ENCODE measurements at places on chromosomes 7 and 10.

DNA sequence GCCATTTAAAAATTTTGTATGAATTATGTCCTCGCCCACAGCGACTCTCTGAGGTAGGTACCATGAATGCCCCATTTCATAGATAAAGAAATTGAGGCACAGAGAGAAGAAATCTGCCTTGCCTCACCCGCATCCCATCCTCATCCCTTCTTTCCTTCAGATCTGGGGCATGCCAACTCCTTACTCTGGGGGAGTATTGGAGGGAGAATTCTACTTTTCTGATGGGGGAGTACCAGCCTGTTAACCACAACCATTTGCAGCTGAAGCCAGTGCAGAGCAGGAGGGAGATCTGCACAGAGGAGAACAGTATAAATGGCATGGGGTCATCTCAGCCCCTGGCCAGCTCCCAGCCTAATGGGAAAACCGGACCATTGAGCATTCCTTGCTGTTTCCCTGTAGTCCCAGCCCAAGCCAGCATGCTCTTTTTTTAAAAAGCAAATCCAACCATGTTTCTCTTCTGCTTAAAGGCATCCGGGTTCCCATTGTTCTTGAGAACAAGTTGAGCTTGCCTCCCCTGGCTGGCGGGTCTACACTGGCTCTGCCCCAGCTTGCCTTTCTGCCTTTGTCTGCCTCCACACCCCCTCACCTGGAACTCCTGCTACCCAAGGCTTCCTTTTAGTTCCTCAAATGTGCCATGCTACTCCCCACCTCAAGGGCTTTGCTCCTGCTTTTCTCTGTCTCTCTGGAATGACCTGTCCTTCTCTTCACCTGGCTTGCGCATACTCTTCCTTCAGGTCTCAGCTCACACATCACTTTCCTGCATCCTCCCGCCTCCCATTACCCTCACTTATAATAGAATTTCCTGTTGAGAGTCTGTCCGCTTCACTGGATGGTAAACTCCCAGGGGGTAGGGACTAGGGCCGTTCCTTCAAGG lies 8.8 kb upstream of the ZNF503 start:
- no peak for DNase-seq

- no peak for DNase-seq
These were observed 106.4 kb upstream of the ARID5B start for GRCh38 chr10:61795147-61795546.

DNA sequence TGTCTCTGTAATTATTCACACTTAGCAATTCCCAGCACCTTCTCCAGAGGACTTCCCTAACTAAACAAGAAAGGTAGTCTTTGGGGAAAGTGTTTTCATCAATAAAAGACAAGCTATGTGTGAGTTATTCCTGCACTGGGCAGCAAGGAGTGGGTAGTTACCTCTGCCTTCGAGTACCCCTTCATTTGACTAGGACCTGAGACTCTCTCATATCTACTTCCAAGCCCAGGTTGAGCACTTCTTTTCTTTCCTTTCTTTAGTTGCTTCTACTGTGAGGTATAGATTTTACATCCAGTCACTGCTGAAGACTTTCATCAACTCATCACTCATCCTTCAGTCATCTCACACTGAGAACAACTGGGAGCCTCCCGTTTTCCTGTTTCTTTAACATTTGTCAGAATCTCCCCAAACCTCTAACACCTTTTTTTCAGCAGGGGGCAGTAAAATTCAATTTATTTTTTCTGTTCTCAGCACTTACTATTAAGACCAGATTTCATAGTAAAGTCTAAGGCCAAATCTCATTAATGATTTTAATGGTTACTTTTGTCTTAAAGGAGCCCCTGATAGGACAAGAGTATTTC lies 80.1 kb upstream of the PRSS1 start:
- peak; percentile 15 for DNase-seq

- no peak for DNase-seq
These were observed 19.9 kb downstream of the MACC1 start for GRCh38 chr7:20197125-20197748.

DNA sequence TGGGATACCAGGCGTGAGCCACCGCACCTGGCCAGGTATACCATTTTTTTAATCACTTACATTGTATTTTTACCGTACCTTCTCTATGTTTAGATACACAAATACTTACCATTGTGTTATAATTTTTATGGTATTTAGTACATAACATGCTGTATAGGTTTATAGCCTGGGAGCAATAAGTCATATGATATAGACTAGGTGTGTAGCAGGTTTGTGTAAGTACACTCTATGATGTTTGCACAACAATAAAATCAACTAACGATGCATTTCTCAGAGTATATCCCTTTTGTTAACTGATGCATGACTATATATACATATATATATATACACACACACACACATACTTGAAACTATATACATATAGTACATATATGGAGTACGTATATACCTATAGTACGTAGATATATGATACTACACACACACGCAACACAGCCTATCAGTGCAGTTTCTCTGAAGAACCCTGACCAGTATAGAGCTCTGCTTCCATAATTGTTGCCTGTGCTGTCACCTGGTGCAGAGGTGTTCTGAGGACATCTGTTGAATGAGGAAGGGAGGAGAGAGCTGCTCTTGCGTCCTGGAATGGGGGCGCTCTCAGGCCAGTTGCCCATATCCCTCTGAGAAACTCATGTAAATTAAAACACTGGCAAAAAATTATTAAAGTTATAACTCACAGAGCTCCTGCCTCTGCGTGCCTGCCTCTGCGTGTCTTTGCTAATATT lies 315.3 kb downstream of the FGFR2 start:
- DNase-seq: no peak

GRCh38 chr10:103616705-103617601 lies 123.4 kb downstream of the NEURL1 start:
- DNase-seq: no peak

- DNase-seq: no peak
These were observed 192.4 kb upstream of the CDCA7L start for GRCh38 chr7:22138106-22138505.

DNA sequence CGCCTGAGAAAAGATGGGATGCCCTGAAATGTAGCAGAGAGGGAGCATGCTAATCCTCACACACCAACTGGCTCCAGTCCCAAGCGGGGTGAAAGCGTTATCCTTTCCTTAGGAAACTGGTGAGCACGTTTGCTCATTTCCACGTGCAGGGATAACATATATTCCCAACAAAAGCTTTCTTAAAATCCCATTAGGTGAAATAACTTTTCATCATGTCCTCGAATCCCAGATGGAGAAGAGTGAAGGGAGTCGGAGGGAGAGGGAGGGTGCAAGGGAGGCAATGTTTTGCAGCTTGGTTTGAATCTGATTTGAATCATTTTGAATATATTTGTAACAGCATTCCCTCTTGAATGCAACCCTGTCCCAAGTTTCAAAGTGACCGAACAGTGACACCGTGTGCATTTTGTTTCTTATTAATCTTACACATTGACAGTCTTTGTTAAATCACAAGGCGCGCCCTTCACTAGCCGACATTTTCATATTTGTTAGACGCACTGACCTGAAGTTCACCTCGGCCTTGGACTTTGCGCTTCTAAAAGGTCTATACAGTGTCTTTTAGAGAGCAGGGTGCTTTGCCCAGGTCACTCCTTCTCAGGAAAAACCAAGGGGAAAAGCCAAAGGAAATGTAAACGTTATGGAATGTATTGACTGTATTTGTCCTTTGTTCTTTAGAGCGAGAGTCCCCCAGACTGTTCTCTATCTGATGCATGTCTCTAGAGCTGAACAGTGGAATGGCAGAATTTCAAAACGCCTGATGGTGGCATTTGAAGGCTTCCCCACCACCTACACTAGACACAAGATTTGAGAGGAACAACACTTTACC lies 3.1 kb upstream of the HOXA4 start:
- DNase-seq: no peak

- no peak for DNase-seq
These were observed 555.0 kb downstream of the INHBA start for GRCh38 chr7:41147606-41148485.

DNA sequence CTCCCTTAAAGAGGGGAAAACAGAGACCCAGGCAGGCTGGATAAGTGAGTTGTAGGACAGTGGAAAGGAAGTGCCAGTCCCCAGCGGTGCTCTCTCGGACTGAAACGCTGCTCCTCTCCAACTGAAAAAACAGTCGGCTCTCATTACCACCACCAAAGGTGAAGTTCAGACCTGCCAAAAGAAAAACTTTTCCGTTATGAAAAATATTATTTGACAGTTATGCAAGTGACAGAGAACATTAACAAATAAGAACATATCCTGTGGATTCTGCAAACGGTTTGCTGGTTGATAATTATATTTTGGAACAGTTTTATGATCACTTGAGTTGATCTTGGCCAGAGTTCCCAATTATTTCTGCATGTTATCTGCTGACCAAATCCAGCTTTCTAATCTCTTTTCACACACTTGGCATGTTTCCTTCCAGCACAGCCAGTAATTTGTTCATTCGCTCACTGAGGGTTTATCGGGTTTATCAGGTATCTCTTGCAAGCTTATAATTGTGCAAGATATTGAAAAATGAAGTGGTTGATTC lies 82.6 kb downstream of the PTPRE start:
- DNase-seq: no peak

DNA sequence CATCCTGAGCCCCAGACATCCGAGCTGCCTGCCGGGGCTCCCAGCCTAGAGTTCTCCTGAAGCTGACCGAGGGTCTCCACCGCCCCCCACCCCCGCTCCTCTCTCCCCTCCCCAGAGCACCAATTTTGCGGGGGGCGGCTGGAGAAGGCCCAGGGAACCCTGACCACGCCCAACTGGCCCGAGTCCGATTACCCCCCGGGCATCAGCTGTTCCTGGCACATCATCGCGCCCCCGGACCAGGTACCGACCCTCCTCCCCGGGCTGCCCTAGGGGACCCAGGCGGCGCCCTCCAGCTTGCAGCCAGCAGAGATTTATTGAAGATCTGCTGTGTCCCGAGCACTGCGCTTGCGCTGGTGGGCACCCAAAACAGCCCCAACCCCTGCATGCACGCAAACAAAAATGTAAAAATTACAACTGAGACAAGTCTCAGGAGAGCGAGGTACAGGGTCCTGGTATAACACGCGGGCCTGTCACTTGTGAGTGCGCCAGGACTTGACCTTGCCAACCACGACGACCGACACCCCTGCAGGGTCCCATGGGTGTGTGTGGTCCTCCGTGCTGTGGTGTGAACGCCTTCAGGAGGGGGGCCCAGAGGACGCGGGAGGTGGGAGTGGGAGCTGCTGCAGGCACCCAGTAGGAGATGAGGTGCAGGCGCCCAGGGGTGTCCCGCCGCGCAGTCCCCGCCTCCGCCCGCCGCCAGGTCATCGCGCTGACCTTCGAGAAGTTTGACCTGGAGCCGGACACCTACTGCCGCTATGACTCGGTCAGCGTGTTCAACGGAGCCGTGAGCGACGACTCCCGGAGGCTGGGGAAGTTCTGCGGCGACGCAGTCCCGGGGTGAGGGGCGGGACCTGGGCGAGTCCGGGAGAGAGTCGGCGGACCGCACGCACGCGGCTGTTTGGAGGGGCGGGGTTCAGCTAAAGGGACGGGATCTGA lies 3.1 kb downstream of the PCOLCE start:
- DNase-seq: no peak

DNA sequence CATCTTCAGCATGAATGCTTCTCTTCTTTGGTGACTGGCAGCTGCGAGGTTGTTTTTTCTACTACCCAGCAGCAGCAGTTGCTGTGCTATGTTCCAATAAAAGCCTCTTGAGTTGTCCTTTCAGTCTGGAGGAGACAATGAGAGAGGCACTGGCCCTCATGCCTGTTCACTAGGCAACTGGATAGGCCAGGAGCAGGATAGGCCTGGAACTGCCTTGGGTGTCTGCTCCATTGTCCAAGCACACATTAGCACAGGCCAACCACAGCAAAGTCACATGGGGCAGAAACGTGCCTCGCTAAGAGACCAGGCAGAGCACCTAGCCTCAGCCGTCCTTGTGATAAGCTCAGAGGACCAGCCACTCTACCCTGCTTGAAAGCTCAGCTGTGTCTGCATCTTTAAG lies 76.9 kb upstream of the PDCD4 start:
- no peak for DNase-seq

DNA sequence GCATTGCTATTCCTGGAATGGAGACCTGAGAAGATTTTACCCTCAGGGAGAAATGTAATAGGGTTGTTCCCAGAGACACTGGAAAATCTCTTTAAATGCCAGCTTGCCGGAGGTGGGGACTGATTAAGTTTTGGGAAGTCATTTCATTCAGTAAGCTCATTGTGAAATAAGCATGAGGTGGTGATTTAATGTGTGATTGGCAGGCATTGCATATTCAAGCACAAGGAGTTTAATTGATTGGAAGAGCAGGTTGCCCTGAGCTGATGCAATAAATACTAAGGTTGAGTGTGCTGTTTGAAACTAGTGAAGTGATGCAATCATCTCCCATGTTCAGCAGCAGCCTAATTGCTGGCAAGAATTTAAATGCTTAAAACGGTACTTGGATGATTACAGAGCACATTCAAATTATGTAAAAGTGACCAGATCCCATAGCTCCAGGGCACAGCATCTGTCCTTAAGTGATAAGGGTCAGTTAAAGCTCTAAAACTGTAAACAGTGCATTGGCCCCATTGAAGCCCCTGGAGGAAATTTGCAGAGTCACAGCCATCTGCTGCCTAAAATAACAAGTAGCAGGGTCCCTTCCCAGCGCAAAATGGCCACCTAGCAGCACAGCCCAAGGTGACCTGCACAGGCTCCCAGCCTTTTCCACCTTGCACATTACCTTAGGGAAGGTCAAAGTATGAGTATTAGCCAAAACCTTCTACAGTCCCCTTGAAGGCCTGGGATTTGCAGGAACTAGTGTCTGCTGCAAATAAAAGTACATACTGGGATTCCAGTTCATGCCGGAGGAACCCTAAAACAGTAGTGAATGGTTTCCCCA lies 92.1 kb downstream of the CCDC71L start:
- no peak for DNase-seq

DNA sequence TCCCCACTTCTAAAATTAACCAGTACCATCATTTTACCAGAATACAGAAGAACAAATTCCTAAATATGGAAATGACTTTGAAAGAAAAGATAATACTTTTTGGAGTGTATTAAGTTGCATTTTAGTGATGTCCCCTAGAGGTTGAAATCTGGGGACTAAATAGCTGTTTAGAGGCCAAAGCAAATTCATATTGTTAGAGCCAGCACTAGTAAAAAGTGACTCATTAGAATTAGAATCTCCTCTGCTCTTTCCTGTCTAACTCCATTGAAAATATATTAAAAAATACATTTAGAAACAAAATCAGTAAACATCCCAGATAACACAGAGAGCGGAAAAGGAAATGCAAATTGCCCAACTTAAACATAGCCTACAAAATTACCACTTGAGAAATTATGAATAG lies 1189.6 kb upstream of the C7orf33 start:
- DNase-seq: no peak
